Endothelial cell (in vitro differentiated cells): ENCODE measurements at places on chromosomes 5 and 9. TPM values are rescaled to one million over a fixed set of nuclear protein-coding genes. Genes with fewer than 3 reads are reported as not detected.
A peak's percentile ranks its signal among the peaks of the same experiment; 100 is the strongest.

DNA sequence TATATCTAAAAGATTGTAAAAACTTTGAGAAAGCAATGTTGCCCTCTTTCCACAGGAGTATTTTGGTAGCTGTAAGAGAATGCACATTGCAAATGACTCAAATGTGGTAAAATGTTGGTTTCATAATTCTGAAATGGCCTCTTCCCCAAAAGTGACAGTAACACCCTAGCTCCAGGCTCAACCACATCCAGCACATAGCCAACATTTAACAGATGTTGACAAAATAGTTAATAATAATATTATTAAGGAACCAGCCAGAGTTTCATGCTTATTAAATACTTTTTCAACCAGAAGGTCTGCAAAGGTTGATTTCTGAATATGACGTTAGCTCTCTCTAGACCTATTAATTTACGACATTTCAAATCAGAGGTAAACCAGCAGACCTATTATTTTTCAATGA lies 1.3 kb downstream of the ANXA1 start:
- H3K27ac ChIP-seq, result no peak overlapping the region
- H3K4me3 ChIP-seq, result no peak overlapping the region
- H3K4me1 ChIP-seq, result peaks cover 27% of the 10 kb centered on the region
- H3K27me3 ChIP-seq, result no peaks in the 10 kb centered on the region
- no peaks in the 10 kb centered on the region for H3K36me3 ChIP-seq

DNA sequence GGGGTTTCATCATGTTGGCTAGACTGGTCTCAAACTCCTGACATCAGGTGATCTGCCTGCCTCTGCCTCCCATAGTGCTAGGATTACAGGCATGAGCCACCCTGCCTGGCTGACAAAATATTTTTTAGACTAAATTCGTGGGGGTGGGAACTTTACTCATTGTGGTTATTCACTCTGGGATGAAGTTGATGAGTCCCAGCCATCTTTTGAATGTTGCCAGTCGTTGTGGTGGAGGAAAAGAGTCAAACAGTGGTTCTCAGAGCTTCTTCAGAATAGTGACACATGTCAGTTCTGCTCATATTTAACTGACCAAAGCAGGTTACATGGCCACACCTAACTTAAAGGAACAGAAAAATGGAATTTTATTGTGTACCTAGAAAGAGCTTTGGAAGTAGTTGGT lies 6.9 kb downstream of the SREK1 start:
- H3K36me3 ChIP-seq, result peaks cover 4% of the 10 kb centered on the region
- H3K27ac ChIP-seq, result no peak overlapping the region
- H3K4me1 ChIP-seq, result peaks cover 22% of the 10 kb centered on the region
- peaks cover 6% of the 10 kb centered on the region for H3K27me3 ChIP-seq

DNA sequence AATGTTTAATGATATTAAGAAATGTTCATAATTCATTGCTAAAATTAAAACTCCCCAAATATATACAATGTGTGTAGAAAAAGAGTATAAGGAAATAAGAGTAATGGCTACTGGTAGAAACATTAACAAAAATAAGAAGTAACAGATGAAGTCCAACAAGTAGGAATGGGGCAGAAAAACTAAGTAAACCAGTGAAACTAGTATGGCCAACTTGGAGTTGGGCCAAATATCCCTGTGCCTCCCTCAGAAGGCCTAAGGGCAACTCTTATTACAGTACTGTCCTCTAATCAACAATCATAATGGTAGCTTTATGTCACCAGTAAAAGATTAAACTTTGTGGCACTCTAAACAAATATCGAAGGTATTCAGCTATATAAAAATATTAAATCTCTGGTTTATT lies 93.5 kb downstream of the SSBP2 start:
- no peak for DNase-seq
- H3K4me1 ChIP-seq, result peaks cover 28% of the 10 kb centered on the region
- no peaks in the 10 kb centered on the region for H3K27me3 ChIP-seq
- peaks cover 25% of the 10 kb centered on the region for H3K36me3 ChIP-seq

GRCh38 chr5:96196890-96197289 lies 235.2 kb upstream of the ELL2 start:
- DNase-seq, result no peak
- H3K4me3 ChIP-seq, result no peak overlapping the region
- no peak overlapping the region for H3K27ac ChIP-seq
- H3K27me3 ChIP-seq, result no peaks in the 10 kb centered on the region
- no peaks in the 10 kb centered on the region for H3K4me1 ChIP-seq

GRCh38 chr5:154646745-154647113 lies 108.4 kb upstream of the LARP1 start:
- no peaks in the 10 kb centered on the region for H3K4me1 ChIP-seq
- DNase-seq, result no peak
- H3K36me3 ChIP-seq, result peaks cover 10% of the 10 kb centered on the region
- no peaks in the 10 kb centered on the region for H3K27me3 ChIP-seq

DNA sequence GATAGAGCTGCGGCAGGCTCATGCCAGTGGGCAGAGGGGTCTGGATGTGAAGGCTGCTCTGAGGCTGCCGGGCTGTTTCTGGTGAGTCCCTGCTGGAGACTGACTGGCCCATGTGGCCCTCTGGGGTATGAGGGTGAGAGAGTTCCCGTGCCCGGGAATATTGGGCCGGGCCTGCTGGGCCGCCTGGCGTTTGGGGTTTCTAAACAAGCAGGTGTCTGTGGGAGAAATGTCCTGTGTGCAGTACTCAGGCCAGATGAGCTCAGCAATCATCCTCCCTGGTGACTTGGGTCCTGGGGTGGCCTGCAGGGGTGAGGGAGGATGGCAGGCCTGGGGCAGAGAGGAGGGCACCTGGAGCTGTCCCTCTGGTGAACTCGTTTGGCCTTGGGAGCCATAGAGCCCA lies 74.9 kb downstream of the MACROH2A1 start:
- no peak overlapping the region for H3K4me3 ChIP-seq
- no peaks in the 10 kb centered on the region for H3K36me3 ChIP-seq
- no peak overlapping the region for H3K27ac ChIP-seq
- no peak for DNase-seq
- H3K4me1 ChIP-seq, result peaks cover 2% of the 10 kb centered on the region

- no peak overlapping the region for H3K4me3 ChIP-seq
- H3K27ac ChIP-seq, result no peak overlapping the region
- no peak for DNase-seq
Measured at GRCh38 chr9:110156902-110157301, 51.1 kb downstream of the C9orf152 start.

GRCh38 chr9:33946779-33947535 lies 101.7 kb downstream of the UBAP2 start:
- H3K27me3 ChIP-seq, result no peaks in the 10 kb centered on the region
- no peak overlapping the region for H3K4me3 ChIP-seq
- H3K36me3 ChIP-seq, result peaks cover 39% of the 10 kb centered on the region
- no peak for DNase-seq
- H3K27ac ChIP-seq, result no peak overlapping the region

DNA sequence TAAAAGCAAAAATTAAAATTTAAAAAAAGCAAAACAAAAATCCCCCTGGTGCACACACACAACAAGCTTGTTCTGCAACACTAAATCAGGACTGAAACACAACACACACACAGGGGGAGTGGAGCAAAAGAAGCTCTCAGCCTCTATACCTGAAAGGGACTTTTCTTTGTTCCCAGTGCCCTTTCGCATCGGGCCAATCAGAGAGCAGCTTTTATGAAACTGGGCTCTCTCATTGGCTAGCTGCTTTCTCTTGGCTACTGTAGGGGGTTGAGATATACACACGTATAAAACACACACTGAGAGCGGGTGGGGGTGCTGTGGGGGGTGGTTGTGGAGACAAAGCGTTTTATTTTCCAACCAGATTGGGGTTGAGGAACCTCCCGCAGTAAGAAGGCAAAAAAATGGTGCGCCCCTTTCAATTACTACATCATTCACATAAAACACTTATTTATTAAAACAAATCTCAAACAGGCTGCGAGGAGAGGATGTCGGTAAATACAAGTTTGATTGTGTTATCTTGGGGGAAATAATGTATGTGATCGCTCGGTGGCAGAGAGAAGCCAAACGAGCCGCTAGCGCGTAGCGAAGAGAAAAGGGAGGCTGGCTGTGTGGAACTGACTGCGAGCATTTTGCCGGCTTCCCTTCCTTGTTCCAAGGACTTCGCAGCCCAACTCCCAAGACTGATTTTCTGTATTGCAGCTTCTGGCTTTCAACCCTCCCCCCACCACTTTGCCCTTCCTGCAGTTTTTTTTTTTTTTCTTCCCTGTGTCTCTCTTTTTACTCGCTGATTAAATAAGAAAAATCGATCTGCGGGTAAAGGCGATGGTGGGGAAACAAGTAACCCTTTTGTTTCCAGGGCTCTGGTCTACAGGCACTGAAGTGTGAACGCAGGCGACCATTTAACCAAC lies 2.5 kb upstream of the ZNF608 start:
- no peak overlapping the region for H3K4me3 ChIP-seq
- DNase-seq, result peak; percentile 69
- H3K36me3 ChIP-seq, result no peaks in the 10 kb centered on the region

- no peaks in the 10 kb centered on the region for H3K27me3 ChIP-seq
- H3K27ac ChIP-seq, result no peak overlapping the region
- H3K4me3 ChIP-seq, result no peak overlapping the region
- peaks cover 16% of the 10 kb centered on the region for H3K4me1 ChIP-seq
Measured at GRCh38 chr9:68747043-68747533, 42.0 kb downstream of the PIP5K1B start.

GRCh38 chr5:144201588-144201987 lies 30.9 kb downstream of the KCTD16 start:
- no peaks in the 10 kb centered on the region for H3K4me1 ChIP-seq
- H3K27ac ChIP-seq, result no peak overlapping the region
- H3K36me3 ChIP-seq, result no peaks in the 10 kb centered on the region
- no peak overlapping the region for H3K4me3 ChIP-seq
- peaks cover 2% of the 10 kb centered on the region for H3K27me3 ChIP-seq
- no peak for DNase-seq

DNA sequence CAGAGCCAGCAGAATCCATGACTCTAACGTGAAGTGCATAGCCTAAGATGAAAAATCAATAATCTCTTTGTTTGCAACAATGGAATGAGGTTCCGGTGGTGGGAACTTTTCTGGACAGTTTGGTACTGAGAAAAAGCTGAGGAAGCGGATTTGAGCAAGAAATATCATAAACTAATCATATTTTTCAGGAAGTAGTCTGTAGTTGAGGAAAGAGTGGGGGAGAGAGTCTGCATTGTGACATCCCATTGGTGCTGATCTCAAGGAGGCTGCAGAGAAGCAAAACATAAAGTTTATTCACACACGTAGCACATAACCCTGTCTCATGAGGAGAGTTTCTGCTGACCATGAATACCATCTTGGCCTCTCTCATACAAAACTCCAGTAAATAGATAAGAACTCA lies 15.8 kb upstream of the FCHO2 start:
- no peak overlapping the region for H3K4me3 ChIP-seq
- DNase-seq, result no peak
- no peak overlapping the region for H3K27ac ChIP-seq
- H3K36me3 ChIP-seq, result peaks cover 16% of the 10 kb centered on the region
- peaks cover 20% of the 10 kb centered on the region for H3K4me1 ChIP-seq
- peaks cover 5% of the 10 kb centered on the region for H3K27me3 ChIP-seq

DNA sequence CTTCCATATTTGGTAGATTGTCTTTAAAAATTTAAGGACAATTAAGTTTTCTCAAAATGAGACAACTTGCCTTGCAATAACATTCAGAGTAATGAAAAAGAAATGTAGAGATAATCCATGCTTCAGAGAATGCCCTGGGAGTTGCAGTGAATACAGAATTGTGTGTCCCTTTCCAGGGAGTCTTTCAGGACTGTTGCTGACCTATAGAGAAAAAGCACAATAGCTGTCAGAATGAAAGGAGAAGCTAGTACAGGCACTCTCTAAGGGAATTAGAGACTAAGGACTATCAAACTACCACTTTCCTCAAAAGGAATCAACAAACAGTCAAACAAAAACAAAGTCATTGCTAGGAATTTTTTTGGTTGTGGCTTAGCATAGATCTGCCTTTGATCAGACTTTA lies 93.0 kb downstream of the CCDC192 start:
- no peak overlapping the region for H3K27ac ChIP-seq
- peaks cover 3% of the 10 kb centered on the region for H3K4me1 ChIP-seq
- DNase-seq, result no peak
- H3K4me3 ChIP-seq, result no peak overlapping the region
- no peaks in the 10 kb centered on the region for H3K36me3 ChIP-seq

GRCh38 chr9:134315716-134316448 lies 10.4 kb upstream of the RXRA start:
- H3K27ac ChIP-seq, result no peak overlapping the region
- no peaks in the 10 kb centered on the region for H3K4me1 ChIP-seq
- no peaks in the 10 kb centered on the region for H3K36me3 ChIP-seq
- peaks cover 8% of the 10 kb centered on the region for H3K27me3 ChIP-seq
- DNase-seq, result no peak
- H3K4me3 ChIP-seq, result no peak overlapping the region

DNA sequence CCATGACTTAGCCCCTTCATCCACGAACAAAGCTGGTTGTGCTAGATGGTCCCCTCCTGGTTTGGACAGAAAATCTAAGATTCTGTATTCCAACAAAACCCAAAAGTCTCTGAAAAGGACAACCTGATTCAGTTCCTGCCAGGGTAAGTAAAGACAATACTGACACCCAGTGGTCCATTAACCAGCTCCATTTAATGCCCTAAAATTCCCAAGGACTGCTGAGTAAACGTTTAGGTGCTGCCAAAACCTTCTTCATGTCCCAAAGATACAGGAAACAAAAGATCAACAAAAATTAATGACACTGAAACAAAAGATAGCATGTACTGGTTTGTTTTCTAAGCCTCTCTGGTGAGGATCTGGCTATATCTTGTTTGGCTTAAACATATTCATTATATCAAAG lies 25.3 kb upstream of the PPP1R2B start:
- no peak overlapping the region for H3K4me3 ChIP-seq
- DNase-seq, result peak; percentile 6
- H3K27ac ChIP-seq, result no peak overlapping the region
- H3K4me1 ChIP-seq, result no peaks in the 10 kb centered on the region
- H3K36me3 ChIP-seq, result no peaks in the 10 kb centered on the region

DNA sequence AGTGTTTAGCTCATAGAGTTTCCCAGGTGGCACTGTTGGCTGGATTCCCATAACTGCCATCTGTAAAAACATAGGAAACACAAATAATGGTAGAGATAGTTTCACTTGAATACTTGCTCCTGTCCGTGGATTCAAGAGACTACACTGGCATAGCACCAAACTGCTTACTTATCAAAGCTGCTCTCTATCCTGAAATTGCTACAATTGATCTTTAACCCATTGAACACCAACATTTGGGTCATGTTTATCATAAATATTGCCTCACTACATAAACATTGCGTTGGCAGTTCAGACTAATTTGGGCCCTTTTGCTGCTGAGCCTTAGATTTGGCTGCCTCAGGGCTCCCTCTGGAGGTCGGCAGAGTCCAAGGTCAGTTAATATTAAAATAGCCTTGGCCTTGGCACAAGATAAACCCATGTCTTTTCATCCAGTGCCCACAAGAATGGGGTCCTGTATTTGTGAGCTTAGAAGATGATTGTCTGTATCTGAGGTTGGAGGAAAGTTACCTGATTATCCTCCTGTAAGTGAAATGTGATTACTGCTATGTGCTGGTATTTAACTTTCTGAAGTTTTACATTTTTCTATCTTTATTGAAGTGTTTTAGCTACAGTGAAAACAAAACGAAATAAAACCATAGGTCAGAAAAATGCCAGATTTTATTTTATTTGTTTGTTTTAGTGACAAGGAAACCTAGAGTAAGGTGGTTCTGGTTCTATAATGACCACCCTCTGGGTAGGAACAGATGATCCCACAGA lies 4.0 kb upstream of the RANBP3L start:
- H3K4me3 ChIP-seq, result no peak overlapping the region
- H3K36me3 ChIP-seq, result no peaks in the 10 kb centered on the region
- peak; percentile 21 for DNase-seq
- H3K4me1 ChIP-seq, result peaks cover 16% of the 10 kb centered on the region
- H3K27me3 ChIP-seq, result peaks cover 1% of the 10 kb centered on the region

GRCh38 chr5:142529626-142530278 lies 156.1 kb downstream of the FGF1 start:
- H3K27me3 ChIP-seq, result peaks cover 1% of the 10 kb centered on the region
- H3K36me3 ChIP-seq, result peaks cover 4% of the 10 kb centered on the region
- no peak overlapping the region for H3K4me3 ChIP-seq

PHF24 gene
- 0.13 TPM for total RNA-seq

SPATA31A3 gene
- not detected for total RNA-seq

SH2D3C gene
- 137 TPM for total RNA-seq

DNAH5 gene
- 0.80 TPM for total RNA-seq

COL15A1 gene
- 24.0 TPM for total RNA-seq

PCDHB11 gene
- total RNA-seq, result 6.4 TPM
